D721Med (cell line): ENCODE measurements at places on chromosomes 16 and 17.
A peak's percentile ranks its signal among the peaks of the same experiment; 100 is the strongest.

GRCh38 chr16:63447121-63447520 lies 1410.9 kb upstream of the CDH8 start:
- no peak for DNase-seq

GRCh38 chr17:34579979-34580684 lies 750 bp downstream of the TMEM132E start:
- DNase-seq = no peak

DNA sequence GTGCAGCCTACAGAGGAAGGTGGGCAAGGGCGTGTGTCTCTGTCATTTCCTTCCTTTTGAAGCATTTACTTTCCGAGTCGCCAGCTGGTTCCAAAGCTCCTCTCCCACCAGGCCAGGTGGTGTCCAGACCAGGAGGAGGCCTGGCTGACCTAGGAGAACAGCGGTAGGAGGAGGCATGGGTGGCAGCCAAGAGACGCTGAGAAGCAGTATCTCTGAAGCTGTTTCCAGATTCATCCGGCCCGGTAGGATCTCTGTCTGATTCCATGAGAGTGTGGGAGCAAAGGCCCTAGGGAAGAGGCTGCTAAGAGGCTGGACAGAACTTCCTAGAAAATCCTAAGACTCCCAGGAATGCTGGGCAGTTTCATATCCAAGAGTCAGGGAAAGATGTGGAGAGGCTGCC lies 20.3 kb downstream of the MEOX1 start:
- no peak for DNase-seq

- DNase-seq = no peak
Measured at GRCh38 chr17:51128076-51128475, 7.4 kb upstream of the SPAG9 start.

DNA sequence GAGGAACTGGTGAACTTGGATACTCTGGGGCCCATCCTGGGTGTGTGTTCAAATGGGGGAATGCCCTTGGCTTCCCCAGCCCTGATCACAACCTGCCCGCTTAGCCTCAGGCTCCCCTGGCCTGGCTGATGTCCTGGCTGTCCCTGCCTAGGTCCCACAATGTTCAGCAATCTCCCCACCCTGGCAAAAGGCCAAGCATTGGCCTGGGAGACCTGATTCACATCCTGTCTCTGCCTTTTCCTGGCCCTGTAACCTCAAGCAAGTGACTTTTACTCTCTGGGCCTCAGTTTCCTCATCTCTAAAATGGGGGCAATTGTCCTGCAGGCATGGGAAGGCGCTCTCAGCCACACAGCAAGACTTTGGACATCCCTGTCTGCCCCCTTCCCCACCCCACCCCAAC lies 14.4 kb downstream of the CPNE2 start:
- DNase-seq = no peak

- DNase-seq = no peak
Measured at GRCh38 chr17:59572301-59572924, 7.0 kb downstream of the DHX40 start.

GRCh38 chr17:81821603-81822311 lies 11.3 kb downstream of the MCRIP1 start:
- peak; percentile 59 for DNase-seq

GRCh38 chr17:33481652-33482051 lies 188.6 kb upstream of the ASIC2 start:
- DNase-seq = no peak

GRCh38 chr17:13171790-13172189 lies 154.0 kb upstream of the ELAC2 start:
- DNase-seq = no peak

DNA sequence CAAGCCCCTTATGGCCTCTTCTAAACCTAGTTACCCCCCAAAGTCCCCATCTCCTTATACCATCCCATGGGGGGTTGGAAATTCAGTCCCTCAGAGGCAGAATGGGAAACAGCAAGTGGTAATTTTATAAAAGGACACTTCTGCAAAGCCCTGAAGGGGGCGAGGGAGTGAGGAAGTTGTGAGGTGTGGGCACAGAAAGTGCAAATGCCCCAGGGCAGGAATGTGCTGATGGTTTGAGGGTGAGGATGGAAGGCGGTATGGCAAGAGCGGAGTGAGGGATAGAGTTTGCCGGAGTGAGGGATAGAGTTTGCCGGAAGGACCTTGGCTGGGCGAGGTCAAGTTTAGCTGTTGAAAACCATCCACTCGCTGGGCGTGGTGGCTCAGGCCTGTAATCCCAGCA lies 52.7 kb downstream of the HAPSTR1 start:
- DNase-seq = no peak

GRCh38 chr17:14859542-14859941 lies 405.6 kb downstream of the PMP22 start:
- no peak for DNase-seq

DNA sequence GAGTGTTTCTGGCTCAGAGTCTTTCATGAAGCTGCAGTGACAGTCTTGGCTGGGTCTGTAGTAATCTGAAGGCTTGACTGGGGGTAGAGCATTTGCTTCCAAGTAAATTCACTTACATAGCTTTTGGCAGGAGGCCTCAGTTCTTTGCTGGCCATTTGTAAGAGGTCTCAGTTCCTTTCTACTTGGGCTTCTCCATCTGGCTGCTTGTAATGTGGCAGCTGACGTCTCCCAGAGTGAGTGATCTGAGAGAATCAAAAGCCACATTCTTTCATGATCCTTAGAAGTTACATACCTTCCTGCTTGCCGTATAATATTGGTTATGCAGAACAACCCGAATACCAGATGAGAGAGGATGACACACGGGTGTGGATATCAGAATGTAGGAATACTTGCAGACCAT lies 39.8 kb downstream of the NF1 start:
- DNase-seq = no peak

DNA sequence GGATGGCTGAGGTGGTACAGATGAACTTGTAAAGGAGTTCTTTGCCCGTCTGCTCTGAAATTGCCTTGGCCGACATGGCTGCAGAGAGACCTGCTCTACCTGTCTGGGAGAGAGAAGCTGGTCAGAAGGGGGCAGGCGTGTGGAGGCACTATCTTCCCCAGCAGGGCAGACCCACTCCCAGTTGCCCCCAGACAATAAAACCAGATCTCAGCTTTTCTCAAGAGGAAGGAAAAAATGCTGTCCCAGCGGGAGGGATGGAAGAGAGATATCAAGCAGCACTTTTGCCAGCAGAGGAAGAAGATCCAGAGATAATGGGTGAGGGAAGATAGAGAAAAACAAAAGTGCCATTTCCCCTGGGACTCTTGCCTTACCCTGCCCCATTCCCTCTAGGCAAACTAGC lies 5.0 kb downstream of the ACLY start:
- no peak for DNase-seq

DNA sequence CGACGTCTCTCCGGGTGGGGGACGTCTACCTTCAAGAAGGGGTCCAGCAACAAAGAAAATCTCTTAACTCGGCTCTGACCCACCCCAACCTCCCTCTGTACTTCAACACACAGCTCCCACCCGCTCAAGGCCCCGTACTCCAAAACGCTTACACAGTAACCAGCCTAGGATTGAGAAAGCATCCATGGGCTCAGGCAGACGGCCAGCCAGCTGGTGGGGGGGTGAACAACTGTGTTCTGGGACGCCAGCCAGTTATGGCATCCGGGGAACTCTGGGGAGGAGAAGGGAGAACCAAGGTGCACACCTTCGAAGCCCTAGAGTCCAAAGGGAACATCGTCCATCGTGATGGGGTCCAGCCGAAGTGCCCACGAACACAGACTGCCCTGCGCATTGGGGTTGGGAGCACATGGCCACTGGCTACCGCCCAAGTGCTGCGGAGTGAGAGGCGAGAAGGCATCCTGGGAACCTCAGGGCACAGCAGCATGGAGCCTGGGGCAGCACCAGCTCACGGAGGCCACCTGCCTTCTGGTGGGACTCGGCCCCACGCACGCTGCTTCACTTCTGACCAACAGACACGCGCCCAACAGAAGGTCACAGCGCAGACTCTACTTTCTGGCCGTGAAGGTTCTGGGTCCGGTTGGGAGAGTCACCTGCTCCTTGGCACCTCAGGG lies 14.3 kb downstream of the SLC16A3 start:
- DNase-seq = no peak

GRCh38 chr16:1950047-1950446 lies 4.4 kb downstream of the RPL3L start:
- DNase-seq = no peak

- DNase-seq = no peak
Measured at GRCh38 chr16:50072730-50073129, 7.0 kb downstream of the HEATR3 start.

DNA sequence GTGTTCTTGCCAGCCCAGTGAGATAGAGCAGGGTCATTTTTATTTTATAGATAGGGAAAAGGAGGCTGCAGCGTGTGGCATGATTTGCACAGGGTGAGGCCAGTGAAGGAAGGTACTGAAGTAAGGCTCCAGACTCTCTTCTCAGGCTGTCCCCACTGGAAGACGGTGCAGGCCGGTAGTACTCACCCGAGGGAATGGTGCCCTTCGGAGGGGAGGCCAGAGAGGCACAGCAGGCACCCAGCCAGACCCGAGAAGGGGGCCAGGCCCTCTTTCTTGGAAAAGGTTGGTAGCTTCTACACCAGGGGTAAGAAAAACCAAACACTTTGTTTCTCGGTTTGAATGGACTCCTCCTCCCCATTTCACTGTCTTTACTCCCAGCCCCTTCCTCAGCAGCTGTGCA lies 288 bp downstream of the ANKRD40CL start:
- DNase-seq = no peak

GRCh38 chr16:52078716-52079655 lies 468.0 kb downstream of the TOX3 start:
- no peak for DNase-seq

- DNase-seq = no peak
Measured at GRCh38 chr17:75590314-75590761, 2.7 kb downstream of the MYO15B start.

DNA sequence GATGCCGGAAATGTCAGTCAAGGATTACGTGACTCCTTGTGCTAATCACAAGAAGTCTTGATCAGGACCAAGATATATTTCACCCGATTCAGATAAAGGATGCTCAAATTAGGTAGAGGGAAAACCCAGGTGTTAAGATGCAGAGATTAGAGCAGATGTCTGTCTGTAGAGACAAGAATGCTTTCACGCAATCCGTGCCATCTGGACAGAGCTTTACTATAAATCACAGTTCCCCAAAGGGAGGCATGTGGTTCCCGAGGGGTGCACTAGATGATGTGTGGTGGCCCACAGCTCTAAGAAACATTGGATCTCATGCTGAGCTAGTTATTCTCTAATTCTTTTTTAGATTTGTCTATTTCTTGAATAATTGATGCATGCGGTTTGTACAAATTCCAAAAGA lies 9.8 kb upstream of the MAP3K14 start:
- peak; percentile 71 for DNase-seq

GRCh38 chr16:17747081-17747756 lies 276.5 kb upstream of the XYLT1 start:
- no peak for DNase-seq

DNA sequence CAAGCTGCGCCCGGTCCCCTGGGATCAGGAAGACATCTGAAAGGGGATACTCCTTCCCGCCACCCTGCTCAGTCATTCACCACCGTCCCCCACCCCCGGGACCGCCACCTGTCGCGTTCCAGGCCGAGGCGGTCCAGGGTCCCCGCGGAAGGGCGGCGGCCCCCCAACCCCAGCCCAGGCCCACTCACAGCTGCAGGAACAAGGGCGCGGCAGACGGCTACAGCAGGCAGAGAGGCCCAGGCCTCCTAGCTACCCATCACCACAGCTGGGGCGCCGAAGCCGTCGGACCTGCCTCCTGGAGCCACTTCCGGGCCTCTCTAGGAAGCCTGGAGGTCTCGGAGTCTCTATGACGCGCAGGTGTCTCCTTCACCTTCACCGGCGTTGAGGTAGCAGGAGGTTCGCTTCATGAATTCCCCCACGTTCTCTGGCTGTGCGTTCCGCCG lies at the start of gene SDR42E1:
SDR42E1 (minus strand) TSS at position 272 of the 443 bp plus-strand sequence. CDS start 10,612 bp downstream, outside the sequence.
- DNase-seq = no peak

GRCh38 chr17:33968350-33969044 lies 286.6 kb upstream of the CCL2 start:
- no peak for DNase-seq

DNA sequence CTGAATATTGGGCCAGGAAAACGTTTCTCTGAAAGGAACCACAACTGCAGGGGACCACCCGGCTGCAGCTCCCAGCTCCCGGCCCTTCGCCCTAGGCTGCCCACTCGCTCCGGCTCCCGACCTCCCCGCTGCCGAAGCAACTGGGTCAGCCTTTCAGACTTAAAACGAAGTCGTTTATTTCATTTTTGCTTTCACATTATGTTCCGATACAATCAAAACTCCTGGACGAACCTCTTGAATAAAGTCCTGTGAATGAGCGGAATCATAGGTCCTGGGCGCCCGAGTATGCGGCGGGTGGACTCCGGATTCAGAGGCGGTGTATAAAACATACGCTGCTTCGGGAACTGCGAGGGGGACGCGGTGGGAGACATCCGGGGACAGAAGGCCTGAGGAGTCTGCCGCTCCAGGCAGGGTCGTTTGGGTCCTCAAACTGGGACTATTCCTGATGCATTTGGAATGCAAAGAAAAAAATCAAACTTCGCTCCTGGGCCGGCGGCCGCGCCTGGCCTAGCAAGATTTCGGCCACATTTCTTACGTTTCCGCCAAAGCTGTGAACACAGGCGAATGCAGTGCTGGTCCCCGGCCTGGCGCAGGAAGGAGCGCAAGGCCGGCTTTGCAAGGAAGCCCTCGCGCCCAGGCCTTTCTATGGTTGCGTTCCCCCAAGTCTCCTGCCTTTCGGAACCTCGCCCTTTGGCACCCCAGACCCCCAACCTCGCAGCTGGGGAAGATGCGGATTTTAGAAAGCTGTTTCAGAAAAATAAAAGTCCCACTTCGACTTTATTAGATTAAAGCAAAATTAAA lies 3.7 kb downstream of the CBLN1 start:
- DNase-seq = no peak

- DNase-seq = no peak
Measured at GRCh38 chr17:65593092-65593854, 31.8 kb upstream of the AXIN2 start.

GRCh38 chr17:71792966-71793365 lies 327.9 kb upstream of the SOX9 start:
- no peak for DNase-seq

GRCh38 chr17:19294443-19294842 lies 57.3 kb downstream of the EPN2 start:
- DNase-seq = no peak

- DNase-seq = no peak
Measured at GRCh38 chr16:49806446-49806845, 49.5 kb downstream of the ZNF423 start.

- DNase-seq = no peak
Measured at GRCh38 chr17:67503184-67503583, 126.1 kb downstream of the PITPNC1 start.

DNA sequence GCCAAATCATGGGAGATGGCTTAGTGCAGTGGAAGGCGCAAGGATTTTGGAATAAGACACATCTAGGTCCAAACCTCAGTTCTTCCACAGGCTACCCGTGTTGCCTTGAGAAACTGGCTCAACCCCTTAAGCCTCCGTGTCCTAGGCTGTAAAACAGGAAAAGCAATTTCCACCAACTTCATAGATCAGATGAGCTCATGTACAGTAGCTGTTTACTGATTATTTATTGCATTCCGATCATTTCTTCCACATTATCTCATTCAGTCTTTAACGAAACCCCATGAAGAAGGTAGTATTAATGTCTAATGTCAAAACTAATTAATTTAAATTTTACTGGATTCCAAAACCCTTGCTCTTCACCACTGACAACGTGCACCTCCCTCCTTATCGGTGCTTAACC lies 231.6 kb downstream of the GRIN2A start:
- no peak for DNase-seq

GRCh38 chr16:26118575-26118974 lies 426.8 kb downstream of the HS3ST4 start:
- DNase-seq = no peak
